Lung (tissue), 17 donors: ENCODE measurements at places on chromosomes 2 and 18. TPM values are rescaled to one million over a fixed set of nuclear protein-coding genes. Genes with fewer than 3 reads are reported as not detected.

DNA sequence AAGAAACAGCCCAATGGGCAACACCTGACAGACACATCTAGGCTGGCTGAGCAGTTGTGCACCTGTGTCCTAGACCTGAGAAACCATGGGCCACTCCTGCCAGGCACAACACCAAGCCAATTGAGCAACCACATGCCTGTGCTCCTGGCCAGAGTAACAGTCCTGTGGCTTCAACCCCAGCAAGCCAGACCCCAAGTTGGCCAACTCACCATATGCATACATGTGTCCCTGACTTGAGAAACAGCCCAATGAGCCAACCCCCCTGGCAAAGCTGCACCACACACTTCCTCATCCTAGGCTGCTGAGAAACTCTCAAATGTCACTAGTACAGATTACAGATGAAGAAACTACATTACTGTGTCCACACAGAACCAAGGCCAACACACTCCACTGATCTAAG, 36.6 kb downstream of the USP34 start:
- DNase-seq, result no peak

DNA sequence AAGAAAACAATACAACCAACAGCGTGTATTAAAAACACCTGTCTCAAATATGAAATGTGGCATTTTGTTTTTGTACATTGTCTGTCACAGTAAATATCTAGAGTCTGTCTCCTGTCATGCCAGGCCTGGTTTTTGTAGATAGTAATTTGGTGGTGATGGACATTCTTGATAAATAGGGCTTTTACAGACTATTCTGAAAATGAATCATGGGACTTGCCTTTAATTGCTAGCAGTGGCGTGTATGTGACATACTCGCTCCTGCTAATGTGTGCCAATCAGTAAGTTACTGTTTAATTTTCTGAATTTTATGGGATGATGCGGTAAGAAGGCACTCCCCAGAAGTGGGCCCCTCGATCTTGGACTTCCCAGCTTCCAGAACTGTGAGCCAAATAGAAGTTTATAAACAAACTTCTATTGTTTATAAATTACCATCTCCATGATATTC, 83.7 kb downstream of the TANC1 start:
- DNase-seq, result peak; percentile 80

PDE11A gene
- total RNA-seq, result 1.3 TPM

IL18R1 gene
- 35.5 TPM for total RNA-seq
